WTC11 (cell line): ENCODE measurements at places on chromosomes 1 and 21.

- no peak for DNase-seq
Measured at GRCh38 chr1:99472893-99473292, 173.0 kb upstream of the PALMD start.

DNA sequence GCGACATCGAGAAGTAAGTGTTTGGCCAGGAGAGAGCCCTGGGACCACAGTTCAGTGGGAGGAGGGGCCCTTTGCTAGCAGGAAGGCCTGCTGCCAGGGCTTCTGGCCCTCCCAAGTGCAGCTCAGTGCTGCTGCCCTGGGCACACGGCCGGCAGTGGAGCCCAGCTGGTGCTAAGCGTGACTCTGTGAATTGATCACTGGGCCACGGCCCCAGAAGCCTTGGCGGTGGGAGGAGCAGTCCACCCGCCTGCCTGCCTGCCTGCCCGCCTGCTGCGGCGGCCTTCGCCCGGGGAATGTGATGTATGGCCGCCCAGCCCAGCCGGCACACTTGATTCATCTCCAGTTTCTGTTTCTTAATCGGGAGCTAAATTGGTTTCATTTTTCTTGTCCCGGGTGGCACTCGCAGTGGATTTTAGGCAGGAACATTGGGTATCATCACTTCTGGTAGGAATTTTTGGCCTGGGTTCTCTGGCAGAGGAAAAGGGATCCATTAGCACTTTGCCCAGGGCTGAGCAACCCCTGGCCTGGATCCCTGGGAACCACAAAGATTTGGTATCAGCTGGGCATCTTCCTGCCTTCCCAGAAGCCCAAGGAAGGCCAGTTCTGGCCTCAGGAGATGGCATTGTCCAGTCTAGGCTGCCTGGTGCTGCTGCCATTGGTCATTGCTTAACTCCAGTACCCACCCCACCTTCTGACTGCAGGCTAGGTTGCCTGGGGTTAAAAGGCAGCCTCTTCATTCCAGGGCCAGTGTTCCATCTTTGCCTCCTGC lies 28.6 kb downstream of the TMEM53 start:
- no peak for DNase-seq

GRCh38 chr1:26608895-26609294 lies 79.3 kb downstream of the RPS6KA1 start:
- no peak for DNase-seq

- no peak for DNase-seq
Measured at GRCh38 chr1:57296726-57297250, 127.1 kb downstream of the DAB1 start.

GRCh38 chr1:198893141-198893540 lies 254.3 kb downstream of the PTPRC start:
- DNase-seq: no peak
